ENCODE measurements at places on chromosomes 6 and 20.

- DNase-seq, result no peak
These were observed 30.1 kb downstream of the CITED2 start for GRCh38 chr6:139344186-139344963.

- DNase-seq, result no peak
These were observed 87.2 kb downstream of the DST start for GRCh38 chr6:56555438-56555872.

DNA sequence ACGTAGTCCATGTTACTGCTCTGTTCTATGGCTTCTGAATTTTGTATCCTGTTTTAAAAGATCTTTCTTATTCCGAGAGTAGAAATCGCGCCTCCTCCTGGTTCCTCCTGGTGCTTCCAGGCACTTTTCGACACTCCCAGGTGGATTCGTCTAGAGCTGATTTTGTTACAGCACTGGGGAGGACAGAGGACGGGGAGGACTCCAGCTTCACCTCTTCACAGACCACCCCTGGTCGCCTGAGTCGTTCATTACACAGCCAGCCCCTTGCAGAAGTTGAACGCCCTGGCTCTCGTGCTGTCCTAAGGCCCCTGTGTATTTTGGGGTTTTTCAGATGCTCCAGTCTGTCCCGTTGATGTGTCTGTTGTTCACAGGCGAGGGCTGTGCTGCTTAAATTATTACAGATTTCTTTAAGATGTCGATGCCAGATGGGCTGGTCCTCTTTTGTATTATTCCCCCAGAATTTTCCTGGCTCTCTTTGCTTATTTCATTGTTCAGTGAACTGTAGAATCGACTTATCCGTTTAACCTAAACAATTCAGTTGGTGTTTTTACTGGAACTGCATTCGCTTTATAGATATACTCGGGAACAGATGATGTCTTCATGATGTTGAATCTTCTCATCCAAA, 30.5 kb downstream of the COL20A1 start:
- DNase-seq, result no peak

- DNase-seq, result no peak
These were observed 109.9 kb downstream of the IPCEF1 start for GRCh38 chr6:154246723-154247118.

Data from 8988T (cell line).